ENCODE measurements at places on chromosomes 7 and 10. TPM values are rescaled to one million over a fixed set of nuclear protein-coding genes. Genes with fewer than 3 reads are reported as not detected.

DNA sequence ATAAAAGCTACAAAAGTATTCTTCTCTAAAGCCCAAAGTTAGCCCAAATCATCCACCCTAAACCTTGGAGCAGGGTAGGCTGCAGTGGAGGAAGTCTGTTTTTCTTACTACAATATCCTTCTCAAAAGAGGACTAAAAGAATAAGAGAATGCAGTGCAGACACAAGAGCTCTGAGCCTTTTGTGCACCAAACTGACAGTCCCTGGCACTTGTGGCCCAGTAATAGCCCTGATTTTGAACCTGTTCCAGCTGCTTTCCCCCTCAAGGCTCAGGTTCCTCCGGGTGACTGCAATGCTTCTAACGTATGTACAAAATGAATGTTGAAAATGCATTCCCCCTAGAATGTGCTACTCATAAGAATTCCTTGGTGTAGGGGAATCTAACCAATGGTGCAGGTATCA, 154.4 kb downstream of the JAZF1 start:
- no peaks in the 10 kb centered on the region for H3K27me3 ChIP-seq
- H3K36me3 ChIP-seq, result no peaks in the 10 kb centered on the region
- H3K27ac ChIP-seq, result no peak overlapping the region

DNA sequence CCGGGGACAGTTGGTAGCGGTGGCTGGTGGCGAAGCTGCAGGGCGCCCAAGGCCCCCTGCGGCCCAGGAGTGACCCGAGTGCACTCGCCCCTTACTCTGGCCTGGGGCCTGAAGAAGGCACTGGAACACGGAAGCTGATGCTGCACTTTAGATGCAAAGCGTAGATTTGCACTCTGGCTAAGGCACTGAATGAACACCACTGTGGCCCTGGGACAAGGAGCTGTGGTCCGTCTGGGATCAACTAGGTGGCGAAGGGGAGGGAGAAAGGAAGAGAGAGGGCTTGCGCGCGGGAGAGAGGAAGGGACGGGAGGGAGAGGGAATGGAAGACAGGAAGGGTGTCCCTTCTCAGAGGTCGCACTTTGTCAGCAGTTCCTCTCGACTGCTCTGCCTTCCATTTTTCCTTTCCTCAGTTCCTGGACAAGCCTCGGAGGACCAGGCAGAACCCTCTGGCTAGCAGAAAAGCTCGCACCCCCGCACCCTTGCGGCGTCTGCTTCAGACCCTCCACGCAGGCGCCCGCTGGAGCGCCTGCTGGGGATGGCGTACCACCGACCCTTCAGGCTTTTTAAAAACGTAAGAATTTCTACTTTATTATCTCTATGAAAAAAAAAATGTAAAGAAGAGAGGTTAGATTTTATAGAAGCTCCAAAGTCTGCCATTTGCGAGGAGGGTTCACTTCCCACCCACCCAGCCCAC, 1.2 kb downstream of the FERD3L start:
- H3K4me1 ChIP-seq, result no peaks in the 10 kb centered on the region
- DNase-seq, result no peak
- H3K27ac ChIP-seq, result no peak overlapping the region
- no peaks in the 10 kb centered on the region for H3K36me3 ChIP-seq
- no peak overlapping the region for H3K4me3 ChIP-seq

The CPA2 gene
- total RNA-seq, result not detected

DNA sequence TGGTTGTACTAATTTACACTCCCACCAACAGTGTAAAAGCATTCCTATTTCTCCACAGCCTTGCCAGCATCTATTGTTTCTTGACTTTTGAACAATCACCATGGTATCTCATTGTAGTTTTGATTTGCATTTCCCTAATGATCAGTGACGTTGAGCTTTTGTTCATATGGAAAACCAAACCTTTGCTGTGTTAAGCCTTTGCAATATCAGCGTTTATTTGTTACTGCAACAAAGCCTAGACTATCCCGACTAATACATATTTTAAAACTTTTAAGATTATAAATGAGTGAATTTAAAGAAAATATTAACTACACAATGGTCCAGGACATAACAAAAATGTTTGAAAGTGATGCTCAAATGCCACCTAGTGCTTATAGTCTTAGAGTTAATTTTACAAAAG, 26.6 kb downstream of the TRIL start:
- no peak overlapping the region for H3K4me3 ChIP-seq
- no peak overlapping the region for H3K27ac ChIP-seq
- H3K27me3 ChIP-seq, result no peaks in the 10 kb centered on the region
- H3K4me1 ChIP-seq, result peaks cover 15% of the 10 kb centered on the region

- peaks cover 4% of the 10 kb centered on the region for H3K4me1 ChIP-seq
- peaks cover 10% of the 10 kb centered on the region for H3K27me3 ChIP-seq
- H3K36me3 ChIP-seq, result no peaks in the 10 kb centered on the region
- peak overlapping the region; percentile 35 for H3K4me3 ChIP-seq
- no peak for DNase-seq
Observed at GRCh38 chr10:43322331-43322730, 49.1 kb upstream of the FXYD4 start.

GRCh38 chr10:79268742-79269141, 78.5 kb upstream of the PPIF start:
- H3K27me3 ChIP-seq, result no peaks in the 10 kb centered on the region
- DNase-seq, result no peak
- peak overlapping the region; percentile 36 for H3K27ac ChIP-seq
- peaks cover 11% of the 10 kb centered on the region for H3K36me3 ChIP-seq
- H3K4me1 ChIP-seq, result peaks cover 93% of the 10 kb centered on the region

DNA sequence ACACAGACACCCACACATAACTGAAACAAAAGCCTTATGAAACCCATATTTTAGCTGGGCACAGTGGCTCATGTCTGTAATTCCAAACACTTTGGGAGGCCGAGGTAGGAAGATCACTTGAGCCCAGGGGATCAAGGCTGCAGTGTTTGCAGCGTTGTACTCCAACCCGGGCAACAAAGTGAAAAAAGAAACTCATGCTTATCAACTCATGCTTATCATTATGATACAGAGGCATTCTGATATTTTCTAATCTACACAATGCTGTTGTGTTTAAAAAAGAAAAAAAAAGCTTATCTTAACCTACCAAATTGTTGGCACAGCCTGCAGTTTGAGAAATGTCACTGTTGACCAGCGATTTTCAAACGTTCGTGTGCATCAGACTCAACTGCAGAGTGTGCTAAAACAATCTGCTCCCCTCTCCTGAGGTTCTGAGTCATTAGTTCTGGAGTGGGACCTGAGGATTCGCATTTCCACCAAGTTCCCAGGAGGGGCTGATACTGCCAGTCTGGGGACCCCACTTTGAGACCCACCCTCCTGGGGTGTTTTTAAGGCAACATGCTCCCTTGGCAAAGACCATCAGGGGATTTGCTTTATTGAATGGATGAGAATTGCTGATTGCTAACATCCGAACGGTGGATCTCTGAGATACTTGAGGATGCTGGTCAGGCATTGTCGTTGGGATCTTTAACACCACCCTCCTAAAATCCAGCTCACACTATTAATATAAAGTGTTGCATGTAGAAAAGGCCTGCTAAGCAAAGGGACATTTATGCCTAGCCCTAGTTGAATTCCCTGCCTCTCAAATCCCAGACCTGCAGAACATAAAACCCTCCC, 16.2 kb downstream of the CHST3 start:
- no peak overlapping the region for H3K4me3 ChIP-seq
- no peaks in the 10 kb centered on the region for H3K36me3 ChIP-seq
- H3K27me3 ChIP-seq, result no peaks in the 10 kb centered on the region
- H3K27ac ChIP-seq, result peak overlapping the region; percentile 33

GRCh38 chr10:90965720-90966119, 44.8 kb upstream of the ANKRD1 start:
- DNase-seq, result no peak
- H3K27me3 ChIP-seq, result no peaks in the 10 kb centered on the region
- no peak overlapping the region for H3K4me3 ChIP-seq

GRCh38 chr7:98254951-98255610, 3.0 kb upstream of the TECPR1 start:
- H3K4me3 ChIP-seq, result no peak overlapping the region
- H3K27me3 ChIP-seq, result no peaks in the 10 kb centered on the region
- H3K4me1 ChIP-seq, result peaks cover 27% of the 10 kb centered on the region
- H3K27ac ChIP-seq, result no peak overlapping the region

DNA sequence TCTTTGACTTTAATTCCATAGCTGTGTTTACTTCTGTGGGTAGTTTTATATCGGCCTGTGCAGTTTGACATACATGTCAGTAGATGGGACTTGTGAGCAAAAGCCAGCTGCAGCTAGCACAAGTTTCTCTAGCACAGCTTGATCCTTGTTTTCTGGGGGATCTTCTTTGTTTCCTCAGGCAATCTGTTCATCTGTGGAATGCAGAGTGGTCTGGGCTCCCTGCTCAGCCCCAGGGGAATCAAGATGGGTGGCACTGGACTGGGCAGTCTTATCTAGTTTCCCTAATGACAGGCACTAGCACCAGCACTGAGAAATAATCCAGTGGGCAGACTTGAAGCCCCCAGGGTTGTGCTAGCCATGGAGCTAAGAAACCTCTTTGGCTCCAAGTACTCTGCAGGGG, 40.8 kb downstream of the CYP2C19 start:
- H3K4me3 ChIP-seq, result no peak overlapping the region
- H3K4me1 ChIP-seq, result no peaks in the 10 kb centered on the region
- no peak overlapping the region for H3K27ac ChIP-seq
- H3K27me3 ChIP-seq, result no peaks in the 10 kb centered on the region

DNA sequence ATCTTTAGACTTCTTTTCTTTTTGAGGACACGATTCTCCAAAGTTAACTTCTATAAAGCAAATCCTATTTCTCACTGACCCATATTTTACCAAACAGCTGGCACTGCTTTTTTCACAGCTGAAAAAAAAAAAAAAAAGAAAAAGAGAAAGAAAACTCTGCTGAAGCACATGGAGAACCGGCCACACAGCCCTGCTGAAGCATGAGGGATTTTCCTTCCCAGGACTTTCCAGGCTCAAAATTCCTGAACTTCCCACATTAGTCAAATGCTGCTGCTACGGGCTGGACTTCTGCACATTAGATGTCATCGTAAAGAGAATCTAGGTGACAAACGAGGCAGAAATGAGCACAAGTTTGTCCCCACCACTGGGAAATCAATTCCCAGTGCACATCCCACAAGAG, 25.2 kb downstream of the HIPK2 start:
- H3K27ac ChIP-seq, result no peak overlapping the region

The STK32C gene
- total RNA-seq, result 14.1 TPM

- no peak for DNase-seq
- H3K4me1 ChIP-seq, result no peaks in the 10 kb centered on the region
- no peaks in the 10 kb centered on the region for H3K36me3 ChIP-seq
Observed at GRCh38 chr10:108323274-108323798, 1158.8 kb upstream of the SORCS1 start.

GRCh38 chr10:68301790-68302502, 29.9 kb upstream of the HNRNPH3 start:
- H3K4me3 ChIP-seq, result no peak overlapping the region
- no peak for DNase-seq
- H3K4me1 ChIP-seq, result no peaks in the 10 kb centered on the region
- H3K27ac ChIP-seq, result no peak overlapping the region
- H3K27me3 ChIP-seq, result no peaks in the 10 kb centered on the region
- H3K36me3 ChIP-seq, result no peaks in the 10 kb centered on the region

GRCh38 chr10:101660256-101660655, 34.7 kb downstream of the FBXW4 start:
- no peak for DNase-seq
- H3K36me3 ChIP-seq, result peaks cover 96% of the 10 kb centered on the region
- H3K27ac ChIP-seq, result no peak overlapping the region
- H3K4me1 ChIP-seq, result no peaks in the 10 kb centered on the region
- no peak overlapping the region for H3K4me3 ChIP-seq

GRCh38 chr7:35726654-35727053, 31.7 kb upstream of the HERPUD2 start:
- H3K27ac ChIP-seq, result no peak overlapping the region
- H3K4me1 ChIP-seq, result peaks cover 8% of the 10 kb centered on the region
- no peaks in the 10 kb centered on the region for H3K27me3 ChIP-seq
- no peaks in the 10 kb centered on the region for H3K36me3 ChIP-seq

The PIP gene
- total RNA-seq, result 12.6 TPM

DNA sequence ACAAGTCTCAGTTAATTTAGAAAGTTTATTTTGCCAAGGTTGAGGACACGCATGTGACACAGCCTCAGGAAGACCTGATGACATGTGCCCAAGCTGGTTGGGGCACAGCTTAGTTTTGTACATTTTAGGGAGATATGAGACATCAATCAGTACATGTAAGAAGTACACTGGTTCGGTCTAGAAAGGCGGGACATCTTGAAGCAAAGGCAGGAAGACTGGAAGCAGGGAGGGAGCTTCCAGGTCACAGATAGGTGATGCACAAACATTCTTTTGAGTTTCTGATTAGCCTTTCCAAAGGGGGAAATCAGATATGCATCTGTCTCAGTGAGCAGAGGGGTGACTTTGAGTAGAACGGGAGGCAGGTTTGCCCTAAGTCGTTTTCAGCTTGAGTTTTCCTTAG, 29.4 kb upstream of the LANCL2 start:
- H3K27ac ChIP-seq, result no peak overlapping the region
- H3K27me3 ChIP-seq, result no peaks in the 10 kb centered on the region
- H3K36me3 ChIP-seq, result no peaks in the 10 kb centered on the region
- no peak for DNase-seq

The ACSL5 gene
- total RNA-seq, result 81.1 TPM

DNA sequence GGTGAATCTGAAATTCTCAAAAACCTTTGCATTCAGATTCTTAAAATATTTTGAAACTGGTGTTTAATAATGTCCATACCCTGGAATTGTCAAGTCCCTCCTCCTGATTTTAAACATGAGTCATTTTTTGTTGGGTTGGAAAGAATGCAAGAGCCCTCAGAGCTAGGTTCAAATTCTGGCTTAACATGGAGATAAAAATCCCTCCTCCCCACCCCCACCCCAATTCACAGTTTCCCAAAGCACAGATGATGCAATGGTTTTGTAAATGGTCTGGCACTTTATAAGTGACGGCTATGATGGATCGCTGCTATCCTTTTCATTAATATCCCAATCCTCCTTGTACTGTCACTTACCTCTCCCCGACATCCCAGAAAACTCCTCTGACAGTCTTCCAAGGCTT, 332.8 kb downstream of the PLXNA4 start:
- no peaks in the 10 kb centered on the region for H3K4me1 ChIP-seq
- H3K4me3 ChIP-seq, result no peak overlapping the region
- no peaks in the 10 kb centered on the region for H3K36me3 ChIP-seq
- H3K27me3 ChIP-seq, result peaks cover 3% of the 10 kb centered on the region

- no peaks in the 10 kb centered on the region for H3K36me3 ChIP-seq
- no peak for DNase-seq
- H3K27ac ChIP-seq, result no peak overlapping the region
- H3K4me1 ChIP-seq, result no peaks in the 10 kb centered on the region
- H3K4me3 ChIP-seq, result no peak overlapping the region
Observed at GRCh38 chr10:3354174-3354900, 181.8 kb upstream of the PITRM1 start.

GRCh38 chr7:157587805-157588560, 251.2 kb downstream of the DNAJB6 start:
- peaks cover 6% of the 10 kb centered on the region for H3K27me3 ChIP-seq
- no peaks in the 10 kb centered on the region for H3K4me1 ChIP-seq
- H3K4me3 ChIP-seq, result no peak overlapping the region
- DNase-seq, result peak; percentile 38
- no peaks in the 10 kb centered on the region for H3K36me3 ChIP-seq
- no peak overlapping the region for H3K27ac ChIP-seq

GRCh38 chr10:69814251-69814650, 12.5 kb downstream of the COL13A1 start:
- no peak for DNase-seq
- peaks cover 14% of the 10 kb centered on the region for H3K4me1 ChIP-seq
- H3K27me3 ChIP-seq, result no peaks in the 10 kb centered on the region
- H3K4me3 ChIP-seq, result no peak overlapping the region

- H3K27ac ChIP-seq, result no peak overlapping the region
- H3K27me3 ChIP-seq, result no peaks in the 10 kb centered on the region
- no peak for DNase-seq
- peaks cover 20% of the 10 kb centered on the region for H3K36me3 ChIP-seq
- no peaks in the 10 kb centered on the region for H3K4me1 ChIP-seq
- no peak overlapping the region for H3K4me3 ChIP-seq
Observed at GRCh38 chr7:8056439-8056838, 87.8 kb downstream of the GLCCI1 start.
